ENCODE measurements at places on chromosomes 4 and X.

GRCh38 chrX:4708970-4709760 lies 995.7 kb upstream of the PRKX start:
- DNase-seq, result no peak

DNA sequence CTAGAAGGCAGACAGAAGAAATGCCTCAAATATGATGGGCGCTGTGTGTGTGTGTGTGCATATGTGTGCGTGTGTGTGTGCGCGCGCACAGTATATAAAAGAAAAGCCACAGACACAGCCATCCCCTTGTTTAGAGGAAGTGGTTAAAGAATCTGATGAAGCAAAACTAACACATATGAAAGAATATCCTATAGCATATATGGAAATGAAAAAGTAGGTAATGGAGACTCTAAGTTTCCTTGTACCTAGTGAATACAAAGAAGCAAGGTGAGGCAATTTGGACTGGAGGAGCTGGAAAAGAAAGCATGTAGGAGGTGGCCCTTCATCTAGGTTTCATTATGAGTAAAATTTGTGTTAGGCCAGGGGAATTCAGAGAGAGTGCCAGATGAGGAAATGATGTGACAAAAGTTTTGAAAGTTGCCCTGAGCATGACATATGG lies 58.6 kb upstream of the MCF2 start:
- DNase-seq, result no peak

- no peak for DNase-seq
Observed at GRCh38 chrX:18016941-18017340, 155.8 kb upstream of the RAI2 start.

DNA sequence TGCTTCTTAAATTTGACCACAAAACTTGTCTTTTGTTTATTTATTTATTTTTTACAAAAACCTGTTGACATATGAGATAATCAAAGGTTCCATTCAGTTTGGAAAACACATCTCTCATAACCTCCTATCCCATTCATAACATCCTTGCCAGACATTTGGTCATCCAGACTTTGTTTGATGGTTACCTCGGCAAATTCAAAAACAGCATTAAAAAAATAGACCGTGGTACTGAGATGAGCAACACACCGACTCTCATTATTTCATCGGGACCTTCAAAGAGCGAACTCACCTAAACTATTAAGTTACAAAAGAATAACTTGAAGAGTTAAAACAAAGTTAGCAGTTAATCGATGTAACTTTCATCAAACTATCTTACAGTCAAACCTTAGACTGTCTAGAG lies 85.8 kb upstream of the RPS6KA3 start:
- DNase-seq, result no peak

DNA sequence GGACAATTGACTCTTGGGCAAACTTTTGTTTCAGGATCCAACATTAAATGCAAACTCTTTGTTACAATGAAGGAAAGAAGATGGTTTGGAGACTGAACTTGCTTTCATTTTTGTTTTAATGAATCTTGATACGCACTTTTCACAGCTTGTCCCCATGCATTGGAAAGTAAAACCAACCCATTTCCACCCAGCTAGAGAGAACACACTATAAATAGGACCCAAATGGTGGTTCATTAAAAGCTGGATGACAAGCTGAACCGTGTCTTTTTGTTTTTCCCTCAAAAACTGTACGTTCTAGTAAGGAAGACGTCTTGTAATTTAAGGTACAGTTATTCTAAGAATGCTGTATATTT lies 95.3 kb upstream of the EGFL6 start:
- DNase-seq, result no peak

GRCh38 chr4:15003891-15004738 lies 1.8 kb downstream of the CPEB2 start:
- DNase-seq, result no peak

DNA sequence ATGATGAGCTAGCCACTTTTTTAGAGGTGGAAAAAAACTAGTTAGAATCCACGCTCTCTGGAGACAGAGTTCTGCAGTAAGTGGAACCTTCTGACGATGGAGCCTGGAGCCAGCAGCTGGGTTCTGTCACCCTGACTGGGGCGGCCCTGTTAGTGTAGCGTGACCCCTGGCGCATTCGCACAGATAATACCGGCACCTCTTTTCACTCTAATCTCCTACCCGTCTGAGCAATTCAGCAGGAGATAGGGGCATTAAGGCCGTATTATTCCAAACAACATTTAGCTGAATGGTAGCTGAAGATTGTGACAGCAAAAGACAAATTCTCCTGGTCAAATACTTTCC lies 292.6 kb downstream of the FBXO8 start:
- no peak for DNase-seq

- no peak for DNase-seq
Observed at GRCh38 chrX:150607201-150607600, 38.8 kb downstream of the MTM1 start.

GRCh38 chrX:23822397-23822796 lies 39.4 kb downstream of the SAT1 start:
- peak; percentile 18 for DNase-seq

- no peak for DNase-seq
Observed at GRCh38 chr4:89031272-89031671, 25.7 kb downstream of the FAM13A start.

GRCh38 chr4:150886597-150886996 lies 128.5 kb downstream of the LRBA start:
- no peak for DNase-seq

- DNase-seq, result no peak
Observed at GRCh38 chr4:80489798-80490197, 154.3 kb downstream of the CFAP299 start.

GRCh38 chrX:39577985-39578869 lies 519.5 kb downstream of the BCOR start:
- DNase-seq, result no peak

GRCh38 chr4:105707782-105708180 lies 708 bp downstream of the INTS12 start:
- DNase-seq, result no peak

DNA sequence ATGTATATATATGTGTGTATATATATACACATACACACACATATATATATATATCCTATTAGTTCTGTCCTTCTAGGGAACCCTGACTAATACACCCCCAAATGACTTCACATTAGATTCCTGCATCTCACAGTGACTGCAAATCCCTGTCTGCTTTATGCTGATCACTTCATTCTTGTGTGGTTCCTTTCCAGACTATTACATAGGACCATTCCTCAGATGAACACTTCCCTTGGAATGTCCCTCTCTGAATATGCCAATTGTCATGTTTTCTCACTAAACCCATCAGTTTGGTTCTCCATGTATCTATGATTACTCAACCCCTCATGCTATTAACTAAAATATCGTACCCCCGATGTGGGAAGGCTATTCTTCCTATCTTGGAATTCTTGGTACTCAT lies 605.2 kb upstream of the NR3C2 start:
- DNase-seq, result peak; percentile 1

DNA sequence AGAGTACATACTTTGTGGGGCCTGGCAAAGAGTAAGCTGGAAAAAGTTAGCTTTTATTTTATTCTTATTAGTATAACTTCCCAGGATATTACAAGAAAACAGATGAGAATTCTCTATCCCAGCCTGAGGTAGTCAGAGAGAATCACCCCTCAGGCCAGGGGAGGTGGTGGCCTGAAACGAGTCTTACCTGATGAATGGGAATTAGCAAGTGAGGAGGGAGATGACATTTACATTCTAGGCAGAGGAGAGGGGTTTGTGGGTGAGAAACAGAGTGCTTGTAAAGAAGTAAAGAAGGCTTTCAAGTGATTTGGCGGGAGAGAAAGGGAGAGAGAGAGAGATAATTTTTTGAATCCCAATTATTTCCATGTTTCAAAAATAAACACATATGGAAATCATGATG lies 39.3 kb upstream of the PDK3 start:
- DNase-seq, result no peak

- no peak for DNase-seq
Observed at GRCh38 chr4:184657144-184657543, 7.6 kb downstream of the PRIMPOL start.

- DNase-seq, result peak; percentile 67
Observed at GRCh38 chr4:157045507-157046127, 30.3 kb upstream of the GLRB start.

GRCh38 chr4:8391972-8392371 lies 48.6 kb downstream of the ACOX3 start:
- peak; percentile 44 for DNase-seq

DNA sequence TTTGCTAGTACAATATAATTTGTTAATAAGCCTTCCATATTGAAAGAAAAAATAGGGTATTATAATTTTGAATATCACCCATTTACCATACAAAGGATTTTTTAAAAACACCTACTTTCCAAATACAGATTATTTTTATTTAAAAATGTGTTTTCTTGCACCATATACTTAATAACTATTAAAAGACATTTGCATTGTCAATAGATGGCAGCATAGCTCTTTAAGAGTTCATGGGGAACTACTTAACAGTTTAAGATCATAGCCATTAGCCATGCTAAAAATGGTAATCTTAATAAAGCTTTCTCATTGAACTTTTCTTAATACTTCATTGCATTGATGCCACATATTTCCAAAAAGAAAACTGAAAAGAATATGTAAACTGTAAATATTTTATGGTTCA lies 1995.9 kb downstream of the C4orf33 start:
- no peak for DNase-seq

DNA sequence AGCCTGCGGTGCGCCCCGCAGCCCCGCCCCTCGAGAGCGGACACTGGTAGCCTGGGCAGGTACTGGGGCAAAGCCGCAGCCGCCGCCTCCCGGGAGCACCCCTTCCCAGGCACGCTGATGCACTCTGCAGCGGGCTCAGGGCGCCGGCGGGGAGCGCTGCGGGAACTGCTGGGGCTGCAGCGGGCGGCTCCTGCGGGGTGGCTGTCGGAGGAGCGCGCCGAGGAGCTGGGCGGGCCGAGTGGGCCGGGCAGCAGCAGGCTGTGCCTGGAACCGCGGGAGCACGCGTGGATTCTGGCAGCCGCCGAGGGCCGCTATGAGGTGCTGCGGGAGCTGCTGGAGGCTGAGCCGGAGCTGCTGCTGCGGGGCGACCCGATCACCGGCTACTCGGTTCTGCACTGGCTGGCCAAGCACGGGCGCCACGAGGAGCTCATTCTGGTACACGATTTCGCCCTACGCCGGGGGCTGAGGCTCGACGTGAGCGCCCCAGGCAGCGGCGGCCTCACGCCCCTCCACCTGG lies 401 bp downstream of the SOWAHD start:
- DNase-seq, result no peak

DNA sequence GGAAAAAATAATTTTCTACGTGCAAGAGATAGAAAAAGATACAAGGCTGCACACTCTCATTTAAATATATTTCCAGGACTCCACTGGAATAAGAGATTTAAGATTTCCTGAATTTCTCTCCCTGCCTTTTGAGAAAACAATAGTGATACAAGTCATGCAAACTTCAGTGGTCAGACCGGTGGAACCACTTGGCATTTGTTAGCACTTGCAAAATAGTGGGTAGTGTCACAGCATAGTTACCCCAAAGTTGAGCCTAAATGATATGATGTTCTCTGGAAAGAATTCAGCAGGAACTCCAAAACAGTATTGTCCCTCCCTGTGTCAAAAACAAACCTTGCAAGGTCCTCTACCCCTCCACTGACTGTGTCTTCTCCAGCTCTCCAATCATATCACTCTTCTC lies 102.3 kb downstream of the ANKRD50 start:
- no peak for DNase-seq

GRCh38 chrX:18617407-18617750 lies 54.5 kb downstream of the RS1 start:
- peak; percentile 4 for DNase-seq

DNA sequence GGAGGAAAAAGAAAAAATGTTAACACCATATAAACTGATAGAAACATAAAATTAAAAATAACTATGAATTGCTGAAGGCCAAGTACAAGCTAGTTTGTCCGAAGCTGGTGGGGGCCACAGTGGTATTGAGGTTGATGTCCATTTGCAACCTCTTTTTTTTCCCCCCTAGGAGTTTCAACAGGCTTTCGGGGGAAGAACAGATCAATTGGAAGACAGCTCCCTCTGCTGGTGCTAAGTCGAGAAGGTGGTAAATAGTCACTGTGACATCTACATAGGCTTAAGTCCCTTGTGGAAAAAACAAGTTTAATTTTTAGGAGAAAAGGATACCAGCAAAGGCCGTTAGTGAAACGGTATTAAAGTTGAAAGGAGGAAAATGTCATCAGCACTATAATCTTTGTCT lies 115.7 kb upstream of the ZXDA start:
- peak; percentile 6 for DNase-seq

GRCh38 chr4:109672169-109672930 lies 30.9 kb downstream of the CASP6 start:
- no peak for DNase-seq

GRCh38 chr4:146063143-146063542 lies 112.4 kb upstream of the LSM6 start:
- no peak for DNase-seq

GRCh38 chr4:123516576-123516975 lies 120.0 kb downstream of the SPRY1 start:
- DNase-seq, result no peak

DNA sequence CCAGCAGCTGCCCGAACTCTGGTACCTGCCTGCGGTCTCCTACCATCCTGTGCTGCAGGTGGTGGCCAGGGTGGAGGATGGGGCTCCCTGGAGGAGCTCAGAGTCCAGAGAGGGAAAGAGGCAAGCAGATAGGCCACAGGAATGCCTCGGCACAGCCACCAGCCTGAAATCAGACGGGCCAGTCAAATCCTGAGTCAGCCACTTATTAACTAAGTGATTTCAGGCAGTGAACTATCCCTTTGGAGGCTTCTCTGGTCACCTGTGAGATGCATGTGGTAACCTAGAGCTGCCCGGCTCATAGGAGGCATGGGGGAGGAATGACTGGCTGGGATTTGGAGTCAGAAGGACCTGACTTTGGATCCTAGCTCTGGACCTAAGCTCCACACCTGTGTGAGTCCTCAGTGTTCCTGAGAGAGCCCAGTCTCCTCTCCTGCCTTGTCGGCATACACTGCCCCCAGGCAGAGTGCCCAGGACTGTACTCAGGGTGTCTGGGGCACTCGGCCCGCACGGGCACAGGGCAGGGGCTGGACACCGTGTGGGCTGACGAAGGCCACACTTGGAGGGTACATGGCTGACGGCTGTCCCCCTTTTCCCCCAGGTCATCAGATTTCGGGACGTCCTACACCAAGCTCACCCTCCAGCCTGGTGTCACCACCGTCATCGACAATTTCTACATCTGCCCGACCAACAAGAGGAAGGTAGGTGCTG lies 96.4 kb upstream of the PSAPL1 start:
- no peak for DNase-seq

- peak; percentile 44 for DNase-seq
Observed at GRCh38 chrX:123835661-123836371, 24.0 kb upstream of the XIAP start.

DNA sequence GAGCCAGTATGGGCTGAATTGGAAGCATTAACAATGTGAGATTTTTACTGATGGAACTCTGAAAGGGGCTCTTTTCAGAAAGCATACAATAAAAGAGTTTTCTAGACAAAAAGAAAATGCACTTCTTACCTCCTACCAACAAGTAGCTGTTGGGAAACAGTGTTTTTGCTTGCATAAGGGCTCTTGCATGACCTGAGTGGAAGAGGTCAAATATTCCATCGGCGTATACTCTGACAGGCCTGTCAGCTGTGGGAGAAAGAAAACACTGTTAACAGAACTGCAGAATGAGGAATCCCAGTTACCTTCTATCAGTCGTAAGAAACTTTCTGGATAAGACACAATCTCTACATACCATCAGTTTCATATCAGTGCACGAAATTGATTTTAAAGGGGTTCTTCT lies 39.5 kb downstream of the PCYT1B start:
- no peak for DNase-seq
